ENCODE measurements at places on chromosomes 11 and 22.

GRCh38 chr22:36589856-36590255 lies 60.9 kb upstream of the EIF3D start:
- DNase-seq = no peak

- DNase-seq = no peak
Observed at GRCh38 chr11:35165030-35165422, 26.1 kb downstream of the CD44 start.

GRCh38 chr22:46242076-46242475 lies 8.0 kb downstream of the CDPF1 start:
- DNase-seq = peak; percentile 27

GRCh38 chr11:62719302-62719978 lies 7.8 kb downstream of the HNRNPUL2 start:
- no peak for DNase-seq

DNA sequence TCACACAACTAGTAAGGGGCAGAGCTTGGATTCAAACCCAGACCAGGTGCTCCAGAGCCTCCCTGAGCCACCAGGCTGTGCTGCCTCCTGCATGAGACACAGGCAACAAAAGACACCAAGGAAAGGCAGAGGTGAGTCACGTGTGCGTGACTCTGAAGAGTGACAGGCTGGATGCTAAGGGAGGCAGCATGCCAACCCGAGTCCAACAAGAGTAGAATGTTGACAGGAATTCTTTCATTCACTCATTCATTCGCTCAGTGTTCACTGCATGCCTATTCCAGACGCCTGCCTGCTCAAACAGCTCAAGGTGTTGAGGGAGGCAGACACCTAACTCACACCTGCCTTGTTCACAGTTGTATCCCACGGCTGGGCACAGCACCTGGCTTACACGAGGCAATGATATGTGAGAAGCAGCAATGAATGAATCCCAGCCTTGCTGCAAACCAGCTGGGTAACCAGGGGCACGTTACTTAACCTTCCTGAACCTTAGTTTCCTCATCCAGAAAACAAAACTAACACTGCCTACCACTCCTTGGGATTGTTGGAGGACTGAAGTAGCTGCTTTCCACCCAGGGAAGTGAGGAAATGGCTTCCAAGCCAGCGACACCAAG lies 73.8 kb upstream of the ARFGAP3 start:
- peak; percentile 92 for DNase-seq

DNA sequence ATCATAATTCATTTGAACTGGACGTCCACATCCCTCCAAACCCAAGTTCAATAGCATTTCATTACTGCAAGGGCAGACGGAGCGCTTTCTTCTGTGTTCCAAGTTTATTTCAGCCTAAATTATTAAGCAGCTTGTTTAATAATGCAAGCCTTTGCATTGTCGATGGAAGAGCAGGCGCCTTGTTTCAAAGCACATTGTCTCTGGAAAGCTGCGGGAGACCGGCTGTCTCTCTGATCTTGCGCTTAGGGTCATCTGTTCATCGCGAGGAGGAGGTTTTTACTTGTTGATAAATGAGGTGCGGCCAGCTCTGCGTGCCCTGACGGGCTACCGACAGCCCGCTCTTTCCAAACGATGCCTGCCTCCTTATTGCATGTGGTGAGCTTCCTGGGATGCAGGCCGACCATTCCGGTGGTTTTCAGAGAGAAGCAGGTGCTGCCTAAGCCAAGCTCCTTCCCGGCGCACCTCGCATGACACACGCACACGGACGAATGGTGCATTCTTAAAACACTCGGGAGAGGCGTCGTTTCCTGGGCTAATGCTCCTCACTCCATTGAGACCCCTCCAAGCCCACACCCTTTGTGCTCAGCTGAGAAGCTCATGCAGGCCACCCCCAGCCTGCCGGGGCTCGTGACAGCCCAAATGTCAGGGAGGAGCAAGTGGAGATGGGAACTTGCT lies 456.9 kb downstream of the BRD1 start:
- DNase-seq = no peak
